CD4-positive, alpha-beta T cell treated with Interleukin-12 subunit alpha and Interleukin-12 subunit beta, for 1 hour (primary cell): ENCODE measurements at places on chromosomes 7 and 10.
A peak's percentile ranks its signal among the peaks of the same experiment; 100 is the strongest.

- no peak for DNase-seq
Measured at GRCh38 chr10:35160743-35161142, 34.1 kb downstream of the CREM start.

- peak; percentile 29 for DNase-seq
Measured at GRCh38 chr10:61941202-61941681, 39.7 kb downstream of the ARID5B start.

DNA sequence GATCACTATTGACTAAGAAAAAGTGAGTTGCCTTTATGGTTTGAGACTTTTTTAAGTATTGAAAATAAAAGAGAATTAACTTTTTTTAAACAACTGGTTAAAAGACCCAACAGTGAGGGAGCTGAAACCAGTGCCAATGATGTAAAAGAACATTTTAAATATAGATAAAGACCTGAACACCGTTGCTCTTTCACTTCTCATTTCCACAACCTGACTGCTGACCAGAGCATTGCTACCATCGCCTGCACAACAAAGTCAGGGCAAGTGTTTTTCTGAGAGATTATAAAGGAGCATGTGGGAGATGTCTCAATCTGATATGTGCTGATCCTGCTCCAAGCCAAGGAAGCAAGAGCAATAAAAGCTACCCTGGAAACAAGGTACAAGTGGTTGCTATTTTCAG, 34.7 kb downstream of the IMMP2L start:
- no peak for DNase-seq

- no peak for DNase-seq
Measured at GRCh38 chr10:118012952-118013525, 33.7 kb downstream of the RAB11FIP2 start.

DNA sequence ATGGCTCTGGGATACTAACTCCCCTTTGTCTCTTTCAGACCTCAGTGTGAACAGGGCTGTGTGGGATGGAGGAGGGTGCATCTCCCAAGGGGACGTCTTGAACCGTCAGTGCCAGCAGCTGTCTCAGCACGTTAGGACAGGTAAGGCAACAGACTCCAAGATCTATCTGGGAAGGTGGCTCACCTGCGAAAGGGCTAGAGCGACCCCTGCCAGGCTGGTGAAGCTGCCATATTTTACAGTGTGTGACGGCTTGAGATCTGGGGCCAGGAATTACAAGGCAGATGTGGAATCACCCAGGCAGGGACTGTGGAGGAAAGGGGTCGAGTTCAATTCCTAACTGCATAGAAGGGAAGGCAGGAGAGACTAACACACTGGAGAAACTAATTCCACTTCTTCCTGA, 11.2 kb downstream of the MUC17 start:
- no peak for DNase-seq

DNA sequence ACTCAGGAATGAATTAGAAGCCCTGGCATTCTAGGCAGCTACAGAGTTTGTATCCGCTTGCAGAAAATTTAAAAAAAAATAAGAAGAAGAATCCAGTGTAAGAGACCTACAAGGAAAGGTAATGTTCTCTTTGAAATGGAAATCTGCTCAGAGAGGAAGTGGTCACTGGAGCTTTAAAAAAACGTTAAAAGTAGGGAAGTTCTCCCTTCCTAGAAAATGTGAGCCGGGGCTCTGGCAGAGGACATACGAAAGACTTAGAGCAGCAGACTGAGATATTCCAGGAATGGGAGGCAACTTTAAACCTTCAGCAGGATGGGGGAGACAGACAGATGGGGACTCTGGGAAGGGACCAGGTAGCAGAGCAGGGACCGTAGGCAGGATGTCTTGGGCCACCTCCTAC, 149.4 kb upstream of the NPS start:
- DNase-seq = no peak

DNA sequence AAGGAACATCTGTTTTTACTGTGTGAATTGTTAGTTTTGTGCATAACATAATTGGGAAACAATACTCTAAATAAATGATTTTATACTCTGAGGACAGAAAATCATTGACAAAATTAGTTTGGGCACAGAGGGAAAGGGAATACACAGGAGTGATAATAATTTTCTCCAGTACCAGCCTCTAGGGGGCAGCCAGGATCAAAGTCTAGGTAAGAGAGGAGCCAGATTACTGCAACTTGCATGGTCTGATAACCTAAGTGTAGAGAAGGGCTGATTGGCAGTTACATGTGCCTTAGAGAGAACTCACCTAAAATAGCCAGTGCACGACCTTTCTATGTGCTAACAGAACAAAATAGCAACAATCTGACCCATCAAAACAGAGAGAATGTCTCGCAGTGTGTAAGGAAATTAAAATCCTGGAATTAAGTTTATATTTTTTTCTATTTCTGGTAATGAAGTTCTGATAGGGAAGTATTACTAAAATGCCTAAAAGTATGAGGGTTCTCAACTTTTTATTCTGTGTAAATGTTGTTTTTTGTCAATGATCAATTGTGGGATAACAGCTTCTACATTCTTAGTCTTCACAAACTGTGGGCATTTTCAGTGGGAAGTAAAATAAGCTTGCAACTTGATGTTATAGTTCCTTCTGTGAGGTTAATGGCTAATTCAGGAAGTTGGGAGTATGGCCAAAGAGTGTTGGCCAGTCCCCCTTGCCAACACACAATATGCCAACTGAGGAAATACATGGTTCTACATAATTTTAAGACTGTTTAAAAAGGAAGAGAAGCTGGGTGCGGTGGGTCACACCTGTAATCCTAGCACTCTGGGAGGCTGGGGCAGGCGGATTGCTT, 66.4 kb downstream of the EXOC6 start:
- DNase-seq = peak; percentile 55

DNA sequence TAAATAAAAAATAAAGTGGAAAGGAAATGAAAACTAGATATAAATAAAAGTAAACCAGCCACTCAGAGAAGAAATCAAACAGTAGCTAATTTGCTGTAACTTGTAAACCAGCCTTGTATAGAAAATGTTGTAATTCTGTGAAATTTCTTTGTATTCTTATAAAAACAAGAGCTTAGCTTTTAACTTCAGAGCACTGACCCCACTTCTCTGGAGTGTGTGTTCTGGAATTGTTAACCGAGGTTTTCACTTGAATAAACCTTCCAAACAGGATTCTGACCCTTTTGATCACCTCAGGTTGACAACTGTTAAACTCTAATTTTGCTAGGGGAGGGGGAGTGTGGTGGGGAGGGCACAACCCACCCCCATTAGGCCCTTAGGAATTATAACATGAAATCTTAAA, 151.9 kb upstream of the TRIM24 start:
- DNase-seq = no peak

- no peak for DNase-seq
Measured at GRCh38 chr7:4713183-4713784, 31.2 kb downstream of the FOXK1 start.

DNA sequence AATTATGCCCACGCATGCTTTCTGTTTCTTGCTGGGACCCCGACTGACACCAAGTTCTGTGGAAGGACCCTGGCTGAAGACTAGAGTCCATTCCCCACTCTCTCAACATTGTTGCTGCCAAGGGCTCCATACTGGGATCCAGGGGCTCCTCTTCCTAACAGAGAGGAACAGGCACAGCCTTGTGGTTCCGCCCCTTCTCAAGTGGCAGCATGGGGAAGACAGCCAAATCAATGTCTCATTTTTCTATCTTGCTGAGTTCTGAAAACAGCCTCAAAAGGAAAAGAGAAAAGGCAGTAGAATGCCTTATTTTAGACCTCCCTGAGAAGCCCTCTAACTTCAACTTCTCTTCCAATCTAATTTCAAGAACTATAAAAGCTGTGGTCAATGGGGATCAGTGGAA, 23.7 kb upstream of the LAMB1 start:
- no peak for DNase-seq

- no peak for DNase-seq
Measured at GRCh38 chr10:19947656-19948055, 131.4 kb downstream of the PLXDC2 start.

DNA sequence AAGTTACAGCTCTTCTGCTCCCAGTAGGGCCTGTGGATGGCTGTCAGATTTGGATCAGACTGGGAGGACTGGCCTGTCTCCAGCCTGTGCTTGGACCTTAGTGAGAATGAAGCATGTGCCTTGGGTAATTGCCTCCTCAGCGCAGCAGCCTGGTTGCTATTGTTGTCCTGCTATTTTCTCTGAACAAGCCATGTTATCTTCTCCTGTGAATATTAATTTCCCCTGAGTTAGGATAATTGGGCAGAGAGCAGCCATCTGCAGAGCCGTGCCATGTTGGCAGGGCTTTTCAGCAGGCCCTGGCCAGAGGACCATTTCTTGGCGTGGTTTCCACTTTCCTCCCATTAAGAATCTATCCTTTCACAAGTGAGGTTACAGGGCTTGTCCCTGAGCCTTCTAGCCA, 497.3 kb downstream of the SORCS3 start:
- no peak for DNase-seq

- DNase-seq = no peak
Measured at GRCh38 chr10:131074682-131075081, 236.8 kb downstream of the TCERG1L start.

DNA sequence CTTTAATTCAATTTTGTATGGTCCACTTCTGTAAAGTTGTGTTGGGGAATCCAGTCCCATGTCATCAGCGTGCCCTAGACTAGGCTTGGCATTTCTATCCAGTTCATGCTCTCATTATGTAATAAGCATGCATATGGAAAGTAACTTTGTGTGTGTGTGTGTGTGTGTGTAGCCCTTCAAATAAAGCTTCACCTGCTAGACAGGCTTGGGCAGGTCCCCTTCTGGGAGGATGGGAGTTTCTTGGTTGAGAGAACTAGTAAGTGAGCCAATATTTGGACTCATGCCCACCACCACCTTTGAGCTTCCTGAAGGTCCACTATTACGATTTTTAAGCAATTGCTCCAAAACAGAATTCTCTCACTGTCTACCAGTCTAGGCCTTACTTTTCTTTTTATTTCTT, 6.9 kb downstream of the BZW2 start:
- no peak for DNase-seq

GRCh38 chr7:40374575-40374974, 239.8 kb downstream of the SUGCT start:
- DNase-seq = no peak

DNA sequence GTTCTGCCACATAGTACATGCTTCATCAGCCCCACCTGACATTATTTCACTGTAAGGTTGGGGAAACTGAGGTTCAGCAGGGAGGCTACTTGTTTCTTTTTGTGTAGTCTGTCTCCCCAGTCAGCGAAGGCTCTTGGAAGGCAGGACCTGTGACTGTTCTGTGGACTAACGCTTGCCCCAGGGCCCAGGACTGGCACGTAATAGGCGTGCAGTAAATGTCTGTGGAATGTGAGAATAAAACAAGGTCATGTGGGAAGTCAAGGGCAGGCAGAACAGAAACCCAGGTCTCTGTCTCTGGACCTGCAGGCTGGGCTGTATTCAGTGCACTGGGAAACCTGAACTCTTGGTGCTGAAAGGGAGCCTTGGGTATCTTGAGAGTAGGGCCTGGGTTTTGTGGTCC, 168.7 kb downstream of the RPS24 start:
- no peak for DNase-seq

DNA sequence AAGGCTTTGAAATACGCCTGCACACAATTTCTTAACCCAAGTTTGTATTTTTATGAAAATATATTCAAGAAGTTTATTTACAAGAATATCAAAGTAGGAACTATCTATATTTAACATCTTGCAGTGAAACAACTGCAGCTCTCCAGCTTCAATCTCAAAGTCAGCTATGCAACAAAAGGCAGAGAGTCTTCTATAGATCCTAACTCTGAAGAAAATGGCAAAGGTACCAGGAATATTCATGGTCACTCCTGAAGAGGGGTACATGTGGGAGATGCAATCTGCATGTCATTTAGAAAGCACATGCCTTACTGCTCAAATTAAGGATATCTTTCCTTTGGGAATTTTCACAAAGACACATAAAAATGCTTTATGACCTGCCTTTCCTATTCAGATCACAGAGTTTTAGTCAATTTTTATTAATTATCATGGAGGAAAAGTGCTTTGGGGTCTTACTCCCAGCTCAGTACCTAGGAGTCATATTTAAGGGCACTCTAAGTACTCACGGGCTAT, 1.5 kb downstream of the ANK3 start:
- no peak for DNase-seq

DNA sequence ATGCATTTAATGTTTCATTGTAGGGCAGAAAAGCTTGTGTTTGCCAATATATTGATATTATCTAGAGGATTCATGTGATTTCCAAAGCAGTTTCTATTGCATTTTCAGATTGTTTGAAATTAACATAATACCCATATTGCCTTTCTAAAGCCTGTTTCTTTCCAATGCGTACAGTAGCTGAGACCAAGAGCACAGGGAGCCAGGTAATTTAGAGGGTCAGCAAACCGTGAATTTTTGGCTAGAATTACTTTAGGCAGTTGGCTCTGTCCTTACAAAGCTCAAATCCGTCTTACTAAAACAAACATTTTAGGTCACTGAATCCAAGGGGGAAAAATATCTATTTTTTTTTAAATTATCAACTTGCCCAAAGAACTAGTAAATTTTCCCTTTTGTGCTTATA, 604.9 kb upstream of the ADARB2 start:
- no peak for DNase-seq
